Fibroblast of upper back skin (primary cell): ENCODE measurements at places on chromosomes 4 and X.
A peak's percentile ranks its signal among the peaks of the same experiment; 100 is the strongest.

DNA sequence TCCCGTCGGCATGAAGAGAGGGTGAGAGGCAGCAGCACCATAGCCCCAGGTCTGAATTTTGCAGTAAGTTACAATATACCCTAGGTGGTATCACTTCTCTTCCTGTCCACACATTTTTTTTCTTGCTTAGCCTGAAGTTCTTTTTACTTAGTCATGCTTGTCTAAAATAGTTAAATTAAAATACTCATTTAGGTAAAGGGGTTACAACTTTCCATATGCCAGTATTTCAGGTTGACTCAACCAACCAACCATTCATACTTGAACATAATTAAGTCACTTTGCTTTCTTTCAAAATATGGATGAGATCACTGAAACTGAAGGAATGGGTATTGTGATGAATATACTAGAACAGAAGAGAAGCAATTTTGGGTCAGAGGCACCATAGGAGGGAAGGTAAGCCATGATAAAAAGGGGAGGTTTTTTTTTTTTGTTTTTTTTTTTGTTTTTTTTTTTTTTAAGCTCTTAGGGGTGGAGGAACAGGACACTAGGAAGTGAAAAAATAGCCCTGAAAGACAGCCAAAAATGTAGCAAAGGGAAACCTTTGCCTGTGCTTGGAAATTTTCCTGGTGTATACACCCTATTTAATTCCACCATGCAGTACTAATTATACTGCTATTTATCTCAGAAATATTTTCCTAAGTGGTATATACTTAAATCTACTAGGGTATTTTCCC is 41.8 kb downstream of the RPS6KA3 start:
- peak; percentile 58 for DNase-seq

- DNase-seq: peak; percentile 47
These were observed 760 bp downstream of the TMEM165 start for GRCh38 chr4:55396308-55397125.

GRCh38 chr4:73868206-73869129 is 725 bp upstream of the CXCL1 start:
- DNase-seq: no peak

DNA sequence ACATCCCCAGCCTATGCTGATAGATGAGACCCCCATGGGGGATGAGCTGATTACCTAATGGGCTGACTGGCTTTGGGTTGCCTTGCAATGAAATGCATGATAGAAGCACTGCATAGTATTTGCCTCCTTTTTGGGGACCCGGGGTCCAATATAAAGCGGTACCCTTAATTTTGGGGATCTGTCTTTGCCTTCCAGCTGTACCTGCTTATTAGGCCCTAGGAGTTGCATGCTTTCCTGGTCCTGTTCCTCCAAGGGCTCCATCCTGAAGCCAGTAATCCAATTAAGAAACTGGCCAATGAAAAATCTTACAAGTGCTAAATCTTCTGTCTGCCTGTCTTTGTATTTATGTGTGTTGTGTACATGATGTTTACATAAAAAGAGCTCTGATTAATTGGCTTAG is 791.6 kb downstream of the TRIML1 start:
- DNase-seq: no peak

DNA sequence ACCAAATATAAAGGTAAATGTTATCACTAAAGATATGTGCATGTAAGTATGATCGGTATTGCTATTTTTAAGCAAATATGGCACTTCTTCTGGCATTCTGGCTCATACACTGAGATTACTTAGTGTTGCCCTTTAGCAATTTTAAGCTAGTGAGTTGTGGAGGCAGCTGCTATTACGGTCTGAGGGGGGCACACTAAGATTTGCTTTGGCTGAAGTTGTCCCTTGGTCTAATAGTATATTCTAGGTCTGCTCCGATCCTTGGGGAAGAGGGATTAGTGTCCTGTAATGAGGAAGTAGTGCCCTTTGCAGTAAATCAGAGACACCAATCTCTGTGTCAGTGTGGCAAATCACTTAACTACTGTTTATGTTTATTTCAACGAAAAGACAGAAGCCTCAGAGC is 196.5 kb upstream of the FTHL17 start:
- peak; percentile 15 for DNase-seq
